ENCODE measurements at places on chromosomes 5 and 9.

- DNase-seq, result peak; percentile 19
These were observed 20.6 kb upstream of the C5orf24 start for GRCh38 chr5:134825212-134825611.

- no peak for DNase-seq
These were observed 92.4 kb upstream of the JAK2 start for GRCh38 chr9:4892501-4893194.

DNA sequence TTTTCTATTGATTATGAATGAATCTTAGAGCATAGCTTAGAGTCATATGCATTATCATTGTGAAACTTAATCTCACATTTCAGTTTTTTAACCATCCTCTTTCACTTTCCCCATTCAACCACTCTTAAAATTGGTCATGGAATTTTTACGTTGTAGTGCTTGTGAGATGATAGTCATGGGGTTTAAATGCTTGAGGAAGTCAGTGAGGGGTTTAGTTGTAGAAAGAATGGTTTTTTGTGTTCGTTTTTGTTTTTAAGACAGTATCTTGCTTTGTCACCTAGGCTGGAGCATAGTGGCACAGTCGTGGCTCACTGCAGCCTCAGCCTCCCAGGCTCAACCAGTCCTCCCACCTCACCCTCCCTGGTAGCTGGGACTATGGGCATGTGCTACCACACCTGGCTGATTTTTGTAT lies 19.6 kb downstream of the UGCG start:
- DNase-seq, result no peak

DNA sequence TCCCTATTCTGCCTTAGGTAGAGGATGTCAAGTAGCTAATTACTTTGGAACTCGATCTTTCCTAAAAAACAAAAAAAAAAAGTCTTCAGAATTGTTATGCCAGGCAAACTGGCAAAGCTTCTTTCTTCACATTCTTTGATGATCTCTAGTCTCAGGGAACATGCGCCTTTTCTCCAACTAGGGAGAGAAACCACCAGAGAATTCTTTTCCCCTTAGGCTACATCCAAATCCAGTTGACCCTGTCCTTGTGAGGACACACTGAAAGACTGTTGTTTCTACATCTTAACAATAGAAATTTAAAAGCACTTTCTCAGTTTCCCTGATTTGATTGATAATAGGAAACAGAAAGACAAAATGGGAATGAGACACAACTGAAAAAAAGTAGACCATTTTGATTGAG lies 94.7 kb upstream of the ITGA2 start:
- no peak for DNase-seq

DNA sequence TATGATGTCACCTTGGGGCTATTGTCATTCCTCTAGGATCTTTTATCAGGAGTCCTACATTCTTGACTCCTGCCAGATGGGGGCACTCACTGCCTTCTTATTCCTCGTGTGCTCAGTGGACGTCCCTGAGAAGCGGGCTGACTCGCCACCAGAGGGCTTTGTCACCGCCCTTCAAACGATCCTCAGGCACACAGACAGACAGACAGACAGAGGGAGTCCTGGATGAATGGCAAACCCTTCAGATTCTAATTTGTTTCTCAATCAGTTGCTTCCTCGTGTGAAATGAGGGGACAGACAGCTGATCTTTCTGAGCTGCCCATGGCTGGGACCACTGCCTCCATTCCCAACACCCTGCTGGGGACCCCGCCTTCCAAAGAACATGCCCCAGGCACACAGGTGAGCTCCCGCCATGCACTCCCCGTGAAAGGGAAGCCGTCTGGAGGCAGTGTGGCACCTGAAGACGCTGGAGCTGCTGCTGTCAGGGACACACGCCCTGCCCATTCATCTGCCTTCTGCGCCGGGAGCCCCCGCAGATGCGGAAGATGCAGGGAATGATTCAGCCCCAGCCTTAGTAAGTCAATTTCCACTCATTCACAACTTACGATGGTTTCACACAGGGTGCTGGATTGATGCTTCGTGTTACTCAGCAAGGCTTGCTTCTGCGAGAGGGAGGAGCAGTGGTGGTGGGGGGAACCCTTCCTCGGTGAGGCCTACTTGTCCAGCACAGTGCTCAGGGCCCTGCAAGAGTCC lies 24.9 kb upstream of the SH3PXD2B start:
- DNase-seq, result peak; percentile 89

GRCh38 chr9:94805585-94805984 lies 79.1 kb downstream of the AOPEP start:
- peak; percentile 85 for DNase-seq

GRCh38 chr9:87588339-87588738 lies 90.7 kb downstream of the DAPK1 start:
- DNase-seq, result no peak

GRCh38 chr5:147093138-147093537 lies 141.7 kb upstream of the STK32A start:
- peak; percentile 83 for DNase-seq

DNA sequence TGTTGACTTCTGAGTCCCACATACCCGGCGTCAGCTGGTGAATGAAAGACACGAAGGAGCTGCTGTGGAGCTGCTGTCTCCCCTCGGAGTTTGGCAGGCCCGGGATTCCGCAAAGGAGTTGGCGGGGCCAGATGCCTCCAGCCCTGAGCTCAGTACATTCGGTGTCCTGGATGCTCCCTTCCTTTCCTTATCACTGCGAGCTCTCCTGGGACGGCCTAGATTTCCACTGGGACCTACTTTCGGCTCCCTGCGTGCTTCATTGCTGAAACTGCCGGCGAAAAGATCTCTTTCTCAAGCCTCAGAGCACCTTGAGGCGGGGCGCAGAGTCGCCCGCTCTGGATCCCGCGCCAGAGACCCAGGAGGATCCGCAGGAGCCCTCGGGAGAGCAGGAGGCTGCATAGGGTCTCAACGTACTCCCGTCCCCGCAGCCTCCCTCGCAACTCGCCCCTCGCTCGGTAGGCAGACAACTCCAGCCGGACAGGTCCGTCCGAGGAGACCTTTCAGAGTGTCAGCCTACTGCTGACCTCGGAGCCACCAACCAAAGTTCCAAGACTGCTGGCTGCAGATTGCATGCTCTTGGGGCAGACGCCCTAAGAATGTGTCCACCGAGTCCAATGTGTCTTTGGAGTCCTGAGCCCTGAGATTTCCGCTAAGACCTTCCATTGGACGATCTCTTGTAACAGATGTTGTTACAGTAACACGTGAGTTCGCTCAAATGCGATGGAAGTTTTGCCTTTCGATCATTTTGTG lies 6.1 kb downstream of the ANXA2R start:
- no peak for DNase-seq

DNA sequence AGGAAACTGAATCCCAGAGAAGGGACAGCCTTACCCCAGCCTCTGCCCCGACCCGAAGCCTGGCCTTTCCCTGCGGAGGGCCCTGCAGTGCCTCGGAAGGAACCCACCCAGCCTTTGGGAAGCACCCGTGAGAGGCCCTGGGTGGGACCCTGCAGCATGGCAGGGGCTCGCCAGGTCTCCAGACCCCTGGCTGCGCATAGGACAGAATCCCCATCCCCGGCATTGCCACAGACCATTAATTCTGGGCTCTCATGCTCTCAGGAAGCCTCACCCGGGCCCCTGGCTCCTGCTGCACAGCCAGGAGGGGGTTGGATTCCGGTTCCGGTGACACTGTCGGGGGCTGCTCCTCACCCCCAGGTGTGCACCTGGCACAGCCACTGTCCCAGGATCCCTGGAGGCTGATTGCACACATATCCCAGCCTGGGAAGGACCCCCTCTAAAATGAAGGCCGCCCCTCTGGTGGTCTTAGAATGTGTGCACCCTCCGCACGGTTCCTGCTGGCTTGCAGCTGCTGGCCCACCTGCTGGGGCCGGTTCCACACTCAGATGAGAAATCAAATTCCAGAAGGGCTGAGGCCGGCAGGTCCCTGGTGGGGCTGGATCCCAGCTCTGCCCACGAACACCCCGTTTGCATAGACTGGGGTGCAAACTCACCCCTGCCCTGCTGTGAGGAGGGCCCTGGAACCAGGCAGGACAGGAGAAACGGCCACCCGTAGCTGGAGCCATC lies 4.7 kb downstream of the EGFL7 start:
- no peak for DNase-seq

- no peak for DNase-seq
These were observed 161.1 kb downstream of the GABBR2 start for GRCh38 chr9:98547606-98548005.

DNA sequence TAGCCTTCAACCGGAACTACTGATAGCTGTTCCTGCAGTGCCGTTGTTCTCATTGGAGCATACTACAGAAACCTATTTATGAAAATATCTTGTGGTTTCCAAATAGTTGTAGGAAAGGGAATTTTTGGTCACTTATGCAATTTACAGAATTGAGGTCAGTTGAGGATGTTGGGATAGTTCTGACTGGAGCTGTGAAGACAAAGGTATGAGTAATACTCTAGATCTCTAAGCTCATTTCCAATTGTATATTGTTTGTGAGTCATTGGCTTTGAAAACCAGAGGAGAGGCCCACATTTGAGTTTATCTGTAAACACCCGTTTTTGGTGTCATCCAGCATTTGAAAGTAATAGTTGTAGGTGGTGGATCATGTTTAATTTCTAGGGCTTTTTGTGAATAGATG lies 561.3 kb upstream of the WWC1 start:
- peak; percentile 97 for DNase-seq

- DNase-seq, result peak; percentile 21
These were observed 22.3 kb downstream of the CTXN3 start for GRCh38 chr5:127671218-127671617.

DNA sequence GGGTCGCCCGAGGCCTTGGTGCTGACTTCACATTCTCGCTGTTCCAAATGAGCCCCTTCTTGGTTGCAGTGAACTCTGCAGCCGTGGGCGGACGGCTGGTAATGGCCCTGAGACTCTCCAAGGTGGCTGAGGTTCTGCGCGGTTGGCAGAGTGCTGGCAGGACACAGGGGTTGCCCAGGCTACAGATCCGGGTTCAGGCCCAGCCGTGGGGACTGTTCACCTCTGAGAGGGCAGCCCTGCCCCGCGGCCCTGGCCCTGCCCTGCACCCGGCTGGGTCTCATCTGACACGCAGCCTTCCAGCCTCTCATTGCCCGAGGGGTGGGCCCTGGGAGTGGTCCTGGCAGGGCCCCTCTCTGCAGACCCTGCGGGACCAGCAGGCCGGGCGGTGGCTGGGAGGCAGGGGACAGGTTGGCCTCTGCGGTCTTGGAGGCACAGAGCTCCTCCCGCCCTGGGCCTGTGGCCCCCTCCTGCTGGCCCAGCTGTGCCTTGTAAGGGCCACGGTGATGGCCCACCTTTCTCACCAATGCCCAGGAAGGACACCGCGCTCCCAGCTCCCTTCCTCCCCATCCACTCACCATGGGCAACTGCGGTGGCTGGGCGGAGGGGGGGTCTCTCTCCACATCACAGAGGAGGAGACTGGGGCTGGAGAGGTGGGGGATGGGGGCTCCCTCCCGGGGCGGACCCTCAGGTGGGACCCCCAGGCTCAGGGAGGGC lies 51.6 kb downstream of the AHRR start:
- no peak for DNase-seq

- no peak for DNase-seq
These were observed 41.2 kb downstream of the NSG2 start for GRCh38 chr5:174086751-174087150.

DNA sequence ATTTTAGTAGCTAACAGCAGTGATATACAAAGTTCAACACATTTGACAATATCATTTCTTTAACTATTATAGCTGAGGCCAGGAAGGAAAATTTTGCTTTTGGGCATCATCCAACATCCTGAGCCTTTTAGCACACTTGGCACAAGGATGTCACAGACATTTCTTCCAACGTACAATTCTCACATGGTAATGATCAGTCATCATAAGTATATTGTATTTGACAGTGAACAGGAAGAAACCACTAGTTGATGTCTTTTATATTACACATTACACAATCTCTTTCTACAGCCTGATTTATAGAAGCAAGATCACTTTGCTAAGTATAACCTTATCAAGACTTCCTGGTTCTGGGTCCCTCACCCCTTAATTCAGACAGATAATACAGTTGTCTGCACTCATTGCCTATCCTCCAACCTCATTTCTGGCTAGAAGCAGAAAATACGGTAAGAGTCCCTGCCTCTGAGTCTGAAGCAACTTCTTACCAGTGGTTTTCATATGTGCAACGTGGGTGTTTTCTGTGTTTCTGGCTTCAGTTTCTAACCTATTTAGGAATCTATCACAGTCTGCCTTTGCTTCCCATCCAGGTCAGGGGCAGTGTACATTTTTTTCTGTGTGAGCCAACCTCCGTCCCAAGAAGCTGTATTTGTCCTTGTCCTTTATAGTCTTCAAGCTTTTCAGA lies 167.8 kb downstream of the PAM start:
- DNase-seq, result peak; percentile 77

DNA sequence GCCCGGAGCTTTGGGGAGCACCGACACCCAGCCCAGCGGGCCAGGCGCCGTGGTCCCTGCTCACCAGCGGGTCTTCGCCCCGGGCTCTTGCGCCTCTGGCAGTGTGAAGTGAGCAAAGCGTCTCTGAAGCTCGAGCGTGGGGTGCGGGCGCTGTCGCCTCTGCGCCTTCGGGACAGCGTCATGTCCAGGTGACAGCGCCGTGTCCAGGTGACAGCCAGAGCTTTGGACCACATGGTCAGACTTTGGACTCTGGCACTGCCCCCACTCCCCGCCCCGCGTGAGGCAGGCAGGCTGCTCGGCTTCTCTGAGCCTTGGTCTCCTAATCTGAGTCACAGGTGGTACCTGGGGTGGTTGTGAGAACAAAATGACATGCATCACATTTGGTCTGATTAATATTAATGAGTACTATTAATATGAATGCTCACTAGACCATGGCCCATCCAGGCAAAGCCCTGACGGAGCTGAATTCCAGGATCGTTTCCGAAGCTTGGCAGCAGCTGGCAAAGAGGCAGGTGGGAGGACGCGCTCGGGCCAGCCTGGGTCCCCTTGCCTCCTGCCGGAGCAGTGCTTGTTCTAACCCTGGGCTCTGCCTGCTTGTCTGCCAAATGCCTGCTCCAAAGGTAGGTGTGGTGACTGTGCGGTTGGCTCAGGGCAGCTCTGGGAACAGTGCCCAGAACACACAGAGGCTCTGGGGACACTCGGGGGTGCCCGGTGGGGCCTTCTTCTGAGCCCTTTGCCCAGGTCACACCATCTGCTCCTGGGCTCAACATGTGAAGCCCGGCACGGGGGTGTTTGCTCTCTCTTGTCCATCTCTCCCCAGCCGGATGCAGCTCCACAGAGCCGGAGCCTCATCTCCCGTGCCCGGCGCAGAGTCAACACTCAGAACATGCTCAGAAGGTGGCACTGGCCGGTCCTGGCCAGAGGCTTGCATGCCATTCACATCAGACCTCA lies 157.1 kb downstream of the OLFM1 start:
- no peak for DNase-seq

GRCh38 chr9:124399323-124399967 lies 15.8 kb downstream of the PSMB7 start:
- DNase-seq, result peak; percentile 75

DNA sequence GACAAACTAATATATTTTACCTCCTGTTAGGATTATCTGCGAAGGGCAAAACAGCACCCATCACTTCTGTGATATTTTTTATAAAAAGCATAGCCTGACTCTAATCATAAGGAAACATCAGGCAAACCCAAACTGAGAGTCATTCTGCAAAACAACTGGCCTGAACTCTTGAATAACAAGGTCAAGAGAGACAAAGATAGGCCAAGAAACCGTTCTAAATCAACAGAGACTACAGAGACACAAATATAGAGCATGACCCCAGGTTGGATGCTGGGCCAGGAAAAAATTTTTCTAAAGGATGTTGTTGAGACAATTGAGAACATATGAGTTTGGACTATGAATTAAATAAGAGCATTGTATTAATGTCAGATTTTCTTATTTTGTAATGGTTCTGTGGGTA lies 384.9 kb downstream of the NFIB start:
- no peak for DNase-seq

- peak; percentile 72 for DNase-seq
These were observed 75.4 kb downstream of the SLC38A9 start for GRCh38 chr5:55636683-55637082.

- no peak for DNase-seq
These were observed 11.6 kb downstream of the CEL start for GRCh38 chr9:133073086-133074014.

- DNase-seq, result no peak
These were observed 196.9 kb upstream of the PUM3 start for GRCh38 chr9:3040761-3041160.

All from fibroblast of mammary gland (primary cell).